ENCODE measurements at places on chromosomes 2 and 18.
A peak's percentile ranks its signal among the peaks of the same experiment; 100 is the strongest.

GRCh38 chr18:11387880-11388279 is 221.5 kb upstream of the SLC35G4 start:
- DNase-seq, result peak; percentile 31

- peak; percentile 27 for DNase-seq
Measured at GRCh38 chr18:10965119-10965518, 184.2 kb downstream of the PIEZO2 start.

DNA sequence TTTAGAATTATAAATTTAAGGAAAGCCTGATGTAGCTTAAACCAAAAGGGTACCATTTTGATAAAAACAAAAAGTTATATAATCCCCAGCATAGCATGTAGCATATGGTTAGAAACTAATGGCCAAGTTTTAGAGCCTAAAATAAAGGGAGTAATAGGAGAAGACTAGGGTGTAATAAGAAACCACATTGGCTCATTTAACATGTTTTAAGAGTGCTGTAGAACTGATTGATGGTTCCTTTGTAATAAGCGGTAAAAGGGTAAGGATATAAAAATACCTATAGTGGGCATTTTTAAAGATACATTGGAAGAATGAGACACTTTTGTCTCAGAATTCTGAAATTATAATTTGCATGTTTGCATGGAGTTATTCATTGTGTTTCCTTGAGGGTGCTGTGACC is 1.9 kb downstream of the PSMA8 start:
- no peak for DNase-seq

DNA sequence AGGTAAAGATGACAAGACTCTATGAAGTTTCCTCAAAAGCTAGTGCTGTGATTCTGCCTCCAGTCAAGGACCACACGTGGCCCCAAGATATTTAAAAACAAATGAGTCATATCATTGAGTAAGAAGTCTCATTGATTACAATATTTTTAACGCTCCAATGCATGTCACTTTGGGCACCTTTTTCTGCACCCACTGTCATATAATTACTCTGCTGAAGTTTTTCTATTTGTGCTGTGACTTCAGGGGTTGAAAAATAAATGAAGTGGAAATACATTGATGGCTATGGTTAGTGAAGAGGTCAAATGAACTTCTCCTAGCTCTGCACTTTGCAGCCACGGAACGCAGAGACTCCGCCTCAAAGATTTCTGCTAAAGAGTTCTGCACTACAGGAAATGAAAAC is 344.3 kb upstream of the KYNU start:
- no peak for DNase-seq

- no peak for DNase-seq
Measured at GRCh38 chr18:62379051-62379450, 53.9 kb downstream of the TNFRSF11A start.

- DNase-seq, result no peak
Measured at GRCh38 chr2:236175548-236176150, 7.5 kb upstream of the GBX2 start.

- no peak for DNase-seq
Measured at GRCh38 chr2:67900826-67901225, 162.0 kb downstream of the C1D start.

GRCh38 chr2:217953011-217953481 is 49.7 kb downstream of the TNS1 start:
- no peak for DNase-seq

DNA sequence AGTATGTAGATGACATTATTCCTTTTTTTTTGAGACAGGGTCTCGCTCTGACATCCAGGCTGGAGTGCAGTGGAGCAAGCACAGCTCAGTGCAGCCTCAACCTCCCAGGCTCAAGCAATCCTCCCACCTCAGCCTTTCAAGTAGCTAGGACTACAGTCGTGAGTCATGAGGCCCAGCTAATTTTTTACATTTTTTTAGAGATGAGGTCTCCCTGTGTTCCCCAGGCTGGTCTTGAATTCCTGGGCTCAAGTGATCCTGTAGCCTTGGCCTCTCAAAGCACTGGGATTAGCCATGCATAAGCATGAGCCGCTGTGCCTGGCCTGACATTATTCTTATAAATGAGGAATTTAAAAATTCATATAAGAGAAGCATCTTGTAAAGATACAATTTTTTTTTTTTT is 86.9 kb downstream of the FAM117B start:
- peak; percentile 68 for DNase-seq

DNA sequence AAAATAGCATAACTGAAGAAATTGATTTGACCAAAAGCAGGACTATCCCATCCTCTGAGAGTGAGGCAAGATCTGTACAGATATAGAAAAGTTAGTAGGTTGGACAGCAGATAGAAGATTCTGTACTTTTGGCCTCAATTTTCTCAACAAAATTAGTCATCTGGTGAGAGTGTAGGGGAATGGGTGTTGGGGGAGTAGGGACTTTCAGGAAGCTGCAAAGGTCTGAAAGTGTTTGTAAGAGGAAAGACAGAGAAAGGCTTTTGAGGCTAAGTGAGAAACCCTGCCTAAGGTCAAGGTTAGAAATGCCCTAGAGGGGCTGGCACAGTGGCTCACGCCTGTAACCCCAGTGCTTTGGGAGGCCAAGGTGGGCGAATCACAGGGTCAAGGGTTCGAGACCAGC is 40.3 kb downstream of the DAPL1 start:
- peak; percentile 25 for DNase-seq

DNA sequence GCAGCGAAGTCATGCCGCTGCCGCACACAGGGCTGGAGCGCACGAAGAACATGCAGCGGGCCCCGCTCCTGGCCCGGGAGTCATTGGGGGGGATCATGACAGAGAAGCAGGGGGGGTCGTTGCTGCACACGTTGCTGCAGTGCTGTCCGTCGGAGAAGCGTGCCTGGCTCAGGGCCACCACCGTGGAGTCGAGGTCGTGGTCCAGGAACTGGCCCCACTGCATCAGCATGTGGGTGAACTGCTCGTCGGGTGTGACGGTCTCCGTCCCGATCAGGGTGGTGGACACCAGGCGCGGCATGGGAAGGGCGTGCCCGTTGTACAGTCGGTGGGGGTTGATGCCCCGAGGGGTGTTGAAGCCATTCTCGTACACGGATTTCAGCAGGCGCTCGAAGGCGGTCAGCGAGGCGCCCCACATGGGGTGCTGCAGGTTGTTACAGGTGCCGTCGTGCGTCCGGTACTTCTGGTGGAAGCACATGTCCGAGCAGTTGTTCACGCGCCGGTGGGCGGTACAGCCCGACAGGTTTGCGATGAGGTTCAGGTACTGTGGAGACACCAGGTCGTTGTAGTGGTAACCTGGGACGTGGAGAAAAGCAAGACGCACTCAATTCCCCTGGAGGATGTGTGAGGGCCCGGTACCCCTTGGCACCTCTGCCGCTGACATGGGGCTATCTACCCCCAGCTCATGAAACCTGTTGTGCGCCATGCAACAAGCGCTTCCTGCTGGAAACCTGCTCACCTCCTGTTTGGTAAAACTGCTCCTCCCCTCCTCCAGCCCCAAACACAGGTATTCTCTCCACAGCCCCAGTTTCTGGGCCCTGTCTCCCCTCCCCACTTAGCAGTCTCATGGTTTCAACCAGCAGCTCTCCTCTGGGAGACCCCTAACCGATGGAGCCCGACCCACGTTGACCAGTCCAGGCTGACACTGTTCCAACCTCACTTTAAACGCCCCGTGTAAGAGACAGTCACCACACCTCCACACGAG is 94.9 kb downstream of the PXDN start:
- DNase-seq, result no peak

DNA sequence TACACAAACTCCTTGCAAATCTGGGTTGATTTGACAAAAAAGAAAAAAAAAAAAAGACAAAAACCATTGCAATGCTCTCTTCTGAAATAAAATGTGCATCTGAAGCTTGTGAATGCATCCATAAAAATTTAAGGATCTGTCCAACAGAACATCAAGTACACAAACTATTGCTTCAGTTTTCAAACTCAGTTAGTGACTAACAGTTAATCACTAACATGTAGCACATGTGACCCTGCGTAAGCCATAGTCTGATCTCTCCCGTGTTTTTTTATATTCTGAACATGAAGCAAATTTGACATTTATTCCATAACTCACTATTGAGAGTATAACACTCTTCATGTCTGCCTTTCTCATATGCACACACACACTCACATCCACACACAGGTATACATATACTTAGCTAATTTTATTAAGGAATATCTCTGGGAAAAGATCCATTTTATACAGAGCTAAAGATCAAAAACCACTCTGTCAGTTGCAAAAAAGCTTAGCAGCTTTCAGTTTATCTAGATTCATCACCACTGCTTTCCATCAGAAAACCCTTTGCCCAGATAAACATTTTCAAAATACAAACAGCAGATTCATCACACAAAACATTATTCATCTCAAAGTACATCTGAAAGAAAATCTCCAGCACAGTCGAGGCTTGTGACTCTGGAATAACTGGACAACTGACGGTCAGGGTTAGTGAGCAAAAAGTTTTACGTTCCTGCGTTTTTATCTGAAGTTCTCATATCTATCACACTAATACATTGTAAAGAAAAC is 1000.4 kb upstream of the ACVR2A start:
- DNase-seq, result no peak

DNA sequence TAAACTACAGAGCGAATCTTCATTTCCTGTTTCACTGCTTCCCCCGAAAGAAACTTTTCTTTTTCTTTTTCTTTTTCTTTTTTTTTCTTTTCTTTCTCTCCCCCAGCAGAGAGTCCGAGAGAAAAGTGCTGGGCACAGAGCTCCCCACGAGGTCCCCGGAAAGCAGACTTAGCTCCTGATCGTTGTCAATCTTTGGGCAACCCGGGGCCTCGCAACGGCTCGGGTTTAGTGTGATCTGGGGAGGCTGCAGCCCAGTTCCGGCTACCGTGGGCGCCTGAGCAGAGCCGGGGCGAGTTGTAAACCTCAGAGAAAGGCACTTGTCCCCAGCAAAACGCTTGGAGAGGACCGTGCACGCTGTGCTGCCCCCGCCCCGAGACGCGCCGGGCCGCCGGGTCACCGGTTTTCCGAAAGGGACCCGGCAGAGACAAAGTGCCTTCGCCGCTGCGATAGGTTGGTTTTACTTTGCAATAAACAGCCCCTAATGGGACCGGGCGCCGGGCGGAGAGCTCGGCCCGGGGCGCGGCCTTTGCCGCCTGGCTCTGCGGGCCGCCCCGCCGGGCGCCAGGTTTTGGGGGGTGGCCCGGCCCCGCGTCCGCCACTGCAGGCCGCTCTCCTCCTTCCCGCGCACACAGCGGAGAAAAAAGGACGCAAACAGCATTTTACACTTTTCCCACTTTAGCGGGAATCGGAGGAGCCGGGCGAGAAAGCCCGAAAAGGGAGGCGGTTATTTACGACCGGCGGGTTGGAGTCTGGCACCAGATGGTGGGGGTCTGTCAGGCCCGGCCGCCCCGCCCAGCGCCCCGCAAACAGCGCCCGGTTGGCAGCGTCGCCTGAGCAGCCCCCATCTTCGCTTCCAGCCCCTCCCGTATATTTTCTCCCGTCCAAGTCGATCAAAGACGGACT is 136.0 kb downstream of the INSIG2 start:
- DNase-seq, result peak; percentile 45

All from fibroblast of upper back skin (primary cell).